Effector memory CD8-positive, alpha-beta T cell (primary cell): ENCODE measurements at places on chromosomes 4 and X.
A peak's percentile ranks its signal among the peaks of the same experiment; 100 is the strongest.

- peak; percentile 3 for DNase-seq
Measured at GRCh38 chrX:12894074-12895030, 12.1 kb upstream of the TLR8 start.

DNA sequence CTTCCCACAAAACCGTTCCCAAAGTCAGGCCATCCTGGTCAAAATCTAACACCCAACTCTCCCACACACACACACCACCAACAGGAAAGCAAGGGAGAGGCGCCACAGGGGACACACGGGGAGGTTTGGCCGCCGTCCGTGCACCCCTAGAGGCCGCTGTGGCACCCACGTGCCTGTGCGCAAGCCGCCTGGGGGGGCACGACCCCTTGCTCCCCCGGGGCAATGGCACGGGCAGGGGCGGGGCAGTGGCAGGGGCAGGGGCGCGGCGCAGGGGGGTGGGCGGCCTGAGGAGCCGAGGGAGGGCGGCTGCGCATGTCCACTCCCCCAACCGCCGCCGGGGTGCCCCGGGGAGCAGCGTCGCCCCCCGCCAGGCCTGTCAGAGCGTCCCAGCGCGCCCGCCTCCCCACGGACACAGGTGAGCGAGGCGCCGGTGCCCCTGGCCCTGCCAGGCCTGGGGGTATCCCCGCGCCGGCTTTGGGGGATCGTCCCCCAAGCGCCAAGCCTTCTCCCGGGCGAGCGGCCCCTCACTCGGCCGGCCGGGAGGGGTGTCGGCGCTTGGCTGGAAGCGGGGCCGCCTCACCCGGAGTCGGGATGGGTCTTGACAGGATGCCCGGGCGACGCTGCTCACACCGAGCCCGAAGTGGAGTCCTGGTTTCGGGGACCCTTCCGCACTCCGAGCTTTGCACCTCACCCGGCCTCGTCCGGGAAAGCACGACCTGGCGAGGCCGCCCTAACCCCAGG is at the start of gene ERAS:
Gene ERAS (plus strand): TSS at position 379 of the 741 bp plus-strand sequence. CDS start 2,611 bp downstream, outside the sequence.
- DNase-seq, result peak; percentile 2

DNA sequence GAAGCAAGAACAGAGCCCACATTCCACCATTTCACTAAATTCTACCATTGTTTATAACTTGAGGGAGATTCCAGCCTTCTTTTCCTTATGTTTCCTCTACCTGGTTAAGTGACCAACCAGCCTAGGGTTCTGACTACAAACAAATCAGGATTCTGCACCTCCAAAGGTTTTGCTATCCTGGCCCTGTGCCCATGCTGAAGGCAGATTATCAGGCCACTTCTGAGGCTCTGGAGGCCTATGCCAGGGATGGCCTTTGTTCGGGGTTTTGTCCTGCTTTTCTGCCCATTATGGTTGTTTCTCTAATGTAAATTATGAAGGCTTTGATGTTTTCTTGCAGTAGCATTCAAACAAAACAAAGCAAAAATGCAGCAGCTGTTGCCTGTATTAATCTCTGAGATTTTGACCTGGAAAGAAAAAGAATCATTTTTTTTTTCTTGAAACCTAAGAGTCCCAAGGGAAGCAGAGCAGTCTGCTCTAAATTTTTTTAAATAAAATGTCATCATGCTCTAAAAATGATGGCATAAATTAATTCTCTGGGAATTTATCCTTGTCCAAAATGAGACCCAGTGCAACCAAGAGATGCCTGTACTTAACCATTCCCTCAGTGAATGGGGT is 55.6 kb downstream of the RNF150 start:
- DNase-seq, result no peak

DNA sequence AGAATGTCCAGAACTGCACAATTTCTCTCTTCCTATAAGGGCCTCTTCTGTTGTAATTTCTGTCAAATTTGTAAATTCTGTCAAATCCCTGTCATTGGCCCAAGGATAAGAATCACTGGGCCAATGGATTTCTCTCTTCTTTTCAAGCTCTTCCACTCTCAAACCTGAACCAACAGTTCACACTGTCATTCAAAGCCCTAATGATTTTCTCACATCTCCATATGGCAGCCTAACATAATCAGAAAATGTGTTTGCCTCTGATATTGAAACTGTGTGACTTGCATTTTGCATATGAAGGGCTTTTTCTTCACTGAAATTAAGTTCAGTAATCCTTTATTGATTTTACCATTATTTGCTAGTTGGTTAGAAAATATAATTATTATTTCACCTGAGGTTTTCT is 1349.1 kb downstream of the FSTL5 start:
- no peak for DNase-seq

GRCh38 chrX:8084006-8084405 is 87.1 kb downstream of the VCX2 start:
- DNase-seq, result no peak

- DNase-seq, result no peak
Measured at GRCh38 chrX:13990126-13990800, 39.4 kb downstream of the GEMIN8 start.

DNA sequence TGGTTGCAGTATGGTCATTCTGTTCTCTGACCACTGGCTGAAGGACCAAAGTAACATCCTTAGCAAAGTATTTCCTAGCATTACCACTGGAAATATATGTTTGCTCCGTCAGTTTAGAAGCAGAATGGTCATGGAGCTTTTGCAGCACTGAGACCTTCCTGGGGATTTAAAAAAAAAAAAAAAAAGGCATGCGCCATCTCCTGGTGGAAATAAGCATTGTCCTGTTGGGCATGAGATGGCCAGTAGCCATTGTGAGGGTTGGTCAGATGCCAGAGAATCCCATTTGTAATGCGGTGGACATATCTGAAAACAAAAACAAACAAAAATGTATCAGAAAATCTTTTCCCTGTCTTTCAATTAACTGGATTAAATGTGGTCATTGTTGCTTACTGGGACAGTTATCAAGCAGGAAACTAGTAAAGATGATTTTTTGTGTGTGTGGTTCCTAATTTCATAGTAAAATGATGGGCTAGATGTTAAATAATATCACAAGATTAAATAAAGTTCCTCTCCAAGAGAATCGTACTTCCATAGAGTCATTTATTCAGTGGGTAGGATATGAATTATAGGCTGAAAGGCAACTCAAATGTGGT is 139.6 kb downstream of the SOWAHB start:
- no peak for DNase-seq

DNA sequence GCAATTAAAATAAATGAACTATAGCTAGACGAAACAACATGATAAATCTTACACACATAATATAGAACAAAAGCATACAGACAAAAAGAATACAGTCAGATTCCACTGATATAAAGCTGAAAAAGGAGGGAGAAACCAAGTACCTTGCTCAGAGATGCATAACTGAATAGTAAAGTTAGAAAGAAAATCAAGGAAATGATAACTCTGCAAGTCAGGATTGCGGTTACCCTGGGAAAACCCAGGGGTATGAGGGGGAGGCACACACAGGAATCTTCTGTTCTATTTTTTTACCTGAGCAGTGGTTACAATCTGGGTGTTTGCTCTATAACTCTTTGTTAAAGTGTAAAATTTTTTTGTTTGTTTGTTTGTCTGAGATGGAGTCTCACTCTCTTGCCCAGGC is 209.1 kb downstream of the CBR4 start:
- no peak for DNase-seq

DNA sequence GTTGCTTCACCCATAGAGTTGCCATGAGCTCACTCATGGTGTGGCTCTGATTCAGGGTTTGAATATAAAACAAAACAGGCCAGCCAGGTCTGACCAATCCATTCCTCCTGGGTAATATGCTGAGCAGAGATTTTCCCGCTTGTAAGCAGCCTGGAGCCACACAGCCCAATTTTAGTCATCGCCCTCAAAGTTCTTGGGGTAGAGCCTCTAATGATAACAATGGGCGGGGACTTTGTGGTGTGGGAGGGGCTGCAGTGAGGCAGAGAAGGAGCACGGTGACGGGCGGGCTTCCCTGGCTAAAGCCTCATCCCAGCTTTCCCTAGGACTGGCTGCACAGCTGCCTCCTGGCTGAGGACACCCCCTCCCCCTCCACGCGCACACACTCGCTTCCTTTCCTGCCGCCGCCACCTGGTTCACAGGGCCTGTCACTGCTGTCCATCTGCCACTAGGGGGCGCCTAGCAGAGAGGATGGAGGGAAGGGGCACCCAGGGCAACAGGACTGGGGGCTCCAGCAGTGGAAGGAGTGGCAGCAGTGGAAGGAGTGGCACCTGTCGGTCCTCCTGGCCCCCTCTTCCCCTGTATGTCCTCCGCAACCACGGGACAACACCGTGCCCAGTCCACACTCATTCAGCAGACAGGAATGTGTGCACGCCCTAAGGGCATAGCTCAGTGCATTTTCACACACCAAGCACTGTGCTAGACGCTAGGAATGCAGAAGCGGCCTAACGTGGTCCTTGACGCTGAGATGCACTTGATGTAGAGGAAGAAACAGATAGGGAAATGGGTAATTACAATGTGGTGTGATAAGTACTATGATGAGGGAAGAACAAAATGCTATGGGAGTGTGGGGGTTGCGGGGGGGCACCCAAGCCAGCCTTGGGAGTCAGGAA is 26.8 kb downstream of the PRPS1 start:
- peak; percentile 56 for DNase-seq

GRCh38 chrX:97332963-97333362 is 449.3 kb downstream of the RPA4 start:
- no peak for DNase-seq

GRCh38 chr4:184012937-184013336 is 107.8 kb downstream of the STOX2 start:
- DNase-seq, result no peak

GRCh38 chrX:77087529-77088169 is 359.5 kb upstream of the FGF16 start:
- DNase-seq, result no peak

DNA sequence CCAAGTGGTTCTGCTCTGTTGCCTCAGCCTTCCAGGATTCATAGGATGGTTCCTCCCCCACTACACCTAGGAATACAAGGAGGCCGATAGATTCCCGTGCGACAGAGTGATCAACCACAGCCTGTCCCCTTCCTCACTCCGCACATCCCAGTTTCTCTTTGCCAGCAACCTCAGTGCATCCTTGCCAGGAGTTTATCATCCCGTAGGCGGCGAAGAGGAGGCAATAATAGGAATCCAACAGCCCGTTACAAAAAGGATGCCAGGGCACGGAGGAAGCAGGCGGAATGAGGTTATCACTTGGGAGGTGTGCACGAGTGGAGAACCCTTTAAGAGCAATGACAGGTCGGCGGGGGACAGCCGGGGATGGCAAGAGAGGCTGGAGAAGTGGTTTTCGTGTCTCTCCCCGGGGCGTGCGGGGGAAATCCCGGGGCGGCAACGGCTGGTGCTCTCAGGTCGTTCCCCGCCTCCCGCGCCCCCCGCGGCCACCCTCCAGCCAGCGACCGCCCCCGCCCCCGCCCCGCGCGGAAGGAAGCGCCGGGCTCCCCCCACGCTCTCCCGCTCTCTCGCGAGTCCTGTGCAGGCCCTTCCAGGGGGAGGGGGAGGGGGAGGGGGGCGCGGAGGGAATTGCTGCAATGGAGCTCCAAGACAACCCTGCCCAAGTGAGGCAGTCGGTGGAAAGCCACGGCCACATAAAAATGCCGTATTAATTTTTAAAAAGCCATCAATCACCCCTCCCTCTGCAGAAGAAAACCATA is 1.6 kb downstream of the PPP3CA start:
- peak; percentile 67 for DNase-seq

DNA sequence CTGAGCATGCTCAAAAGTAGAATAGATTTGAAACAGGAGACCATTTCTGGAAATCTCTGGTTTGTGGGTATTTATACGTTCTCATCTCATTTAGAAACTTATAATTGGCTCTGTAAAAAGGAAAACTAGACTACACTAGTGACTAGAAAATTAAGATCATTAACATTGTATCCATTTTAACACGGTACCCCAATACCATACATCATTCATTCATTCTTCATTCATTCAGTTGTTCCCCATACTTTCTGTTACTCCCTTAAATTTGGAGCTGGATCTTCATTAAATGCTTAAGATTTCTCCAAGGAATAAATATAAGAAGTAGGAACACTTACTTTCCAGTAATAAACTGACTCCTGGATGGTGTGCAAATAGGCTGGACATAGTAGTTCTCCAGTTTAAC is 1.3 kb downstream of the ARSJ start:
- no peak for DNase-seq

- DNase-seq, result no peak
Measured at GRCh38 chr4:121449416-121449815, 68.6 kb upstream of the QRFPR start.

GRCh38 chrX:123303429-123303828 is 119.4 kb downstream of the GRIA3 start:
- DNase-seq, result no peak

DNA sequence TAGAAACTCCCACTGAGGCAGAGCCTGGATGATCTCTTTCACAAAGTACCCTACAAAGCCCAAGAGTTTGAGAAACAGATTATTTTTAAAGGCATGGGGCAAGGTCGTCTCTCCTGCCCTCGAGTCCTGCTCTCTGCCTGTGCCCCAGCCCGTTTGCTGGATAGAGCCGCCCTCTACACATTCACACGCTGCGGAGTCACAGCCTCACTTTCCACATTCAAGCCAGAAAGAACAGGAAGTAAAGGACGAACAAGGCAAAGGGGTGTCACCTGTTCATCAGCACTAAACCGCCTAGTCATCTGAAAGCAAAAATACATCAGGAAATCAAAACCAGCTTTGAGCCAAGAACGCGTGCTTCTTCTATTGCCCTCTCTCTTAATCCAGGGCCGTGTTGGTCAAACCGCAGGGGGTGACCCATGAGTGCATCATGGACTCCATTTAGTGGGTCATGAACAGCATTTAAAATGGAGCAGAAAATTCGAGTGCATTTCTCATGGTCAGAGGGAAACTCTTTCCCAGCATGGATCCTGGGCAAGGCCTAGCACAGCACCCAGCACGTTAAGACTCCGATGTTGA is 83.4 kb downstream of the PHKA2 start:
- no peak for DNase-seq

DNA sequence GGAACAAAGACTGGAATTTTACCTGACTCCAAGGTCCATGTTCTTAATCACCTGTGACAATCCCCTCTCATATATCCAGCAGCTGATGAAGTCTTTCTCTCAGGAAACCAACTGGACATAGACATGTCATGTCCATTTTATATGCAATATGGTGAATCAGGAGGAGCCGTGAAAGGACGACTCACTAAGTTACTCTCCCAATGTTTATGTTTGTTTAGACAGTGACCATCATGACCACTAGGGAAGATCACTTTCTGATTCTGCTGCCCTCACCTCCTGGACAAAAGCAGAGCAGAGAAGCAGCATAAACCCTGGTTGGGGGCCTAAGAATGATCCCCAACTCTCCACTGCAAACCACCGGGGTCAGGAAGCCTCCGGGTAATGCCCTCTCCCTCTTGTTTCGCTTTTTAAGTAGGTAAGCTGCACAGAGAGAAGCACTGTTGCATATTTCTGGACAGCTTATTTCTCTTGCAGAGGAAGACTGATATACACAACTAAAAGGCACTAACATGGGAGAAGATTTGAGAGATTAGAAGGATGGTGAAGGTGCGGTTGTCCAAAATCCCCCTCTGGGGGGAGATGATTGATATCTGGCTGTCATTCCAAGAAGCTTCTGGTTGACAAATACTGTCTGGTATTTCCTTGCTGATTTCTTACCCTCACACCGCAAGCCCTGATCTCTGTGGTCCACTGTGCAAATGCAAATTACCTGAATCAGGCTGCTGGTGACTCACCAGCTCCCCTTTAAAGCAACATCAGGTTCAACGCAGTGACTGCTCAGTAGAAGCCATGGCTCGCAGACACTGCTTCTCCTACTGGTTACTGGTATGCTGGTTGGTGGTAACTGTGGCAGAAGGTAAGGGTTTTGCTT is at the start of gene ODAPH:
Gene ODAPH (plus strand): TSS at position 773 of the 871 bp plus-strand sequence. CDS start 17 bp downstream, at position 790.
- DNase-seq, result no peak

- DNase-seq, result no peak
Measured at GRCh38 chrX:36431819-36432218, 512.3 kb downstream of the CFAP47 start.

- DNase-seq, result no peak
Measured at GRCh38 chrX:148535639-148536038, 35.2 kb downstream of the AFF2 start.
